Thyroid gland (tissue), 4 donors: ENCODE measurements at places on chromosomes 16 and 17.

DNA sequence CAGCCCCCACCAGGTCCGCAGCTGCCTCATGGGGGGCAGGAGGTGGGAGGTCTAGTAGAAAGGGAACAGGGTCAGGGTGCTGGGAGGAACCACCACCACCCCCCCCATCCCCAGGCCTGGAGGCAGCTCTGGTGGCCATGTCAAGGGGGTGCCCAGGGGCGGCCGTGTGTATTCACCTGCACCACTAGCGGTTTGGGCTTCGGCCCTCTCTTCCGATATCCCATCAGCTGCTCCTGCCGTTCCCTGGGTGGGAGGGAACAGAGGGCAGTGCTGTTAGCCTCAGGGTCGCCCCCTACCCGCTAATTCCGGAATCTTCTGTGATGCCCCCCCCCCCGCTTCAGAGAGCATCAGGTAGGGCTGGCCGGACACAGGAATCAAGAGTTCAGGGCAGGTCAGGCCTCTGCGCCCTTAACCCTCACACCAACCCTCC, 3.8 kb downstream of the CBX4 start:
- no peak for DNase-seq

GRCh38 chr17:68674029-68674925, 73.1 kb upstream of the FAM20A start:
- no peak for DNase-seq

DNA sequence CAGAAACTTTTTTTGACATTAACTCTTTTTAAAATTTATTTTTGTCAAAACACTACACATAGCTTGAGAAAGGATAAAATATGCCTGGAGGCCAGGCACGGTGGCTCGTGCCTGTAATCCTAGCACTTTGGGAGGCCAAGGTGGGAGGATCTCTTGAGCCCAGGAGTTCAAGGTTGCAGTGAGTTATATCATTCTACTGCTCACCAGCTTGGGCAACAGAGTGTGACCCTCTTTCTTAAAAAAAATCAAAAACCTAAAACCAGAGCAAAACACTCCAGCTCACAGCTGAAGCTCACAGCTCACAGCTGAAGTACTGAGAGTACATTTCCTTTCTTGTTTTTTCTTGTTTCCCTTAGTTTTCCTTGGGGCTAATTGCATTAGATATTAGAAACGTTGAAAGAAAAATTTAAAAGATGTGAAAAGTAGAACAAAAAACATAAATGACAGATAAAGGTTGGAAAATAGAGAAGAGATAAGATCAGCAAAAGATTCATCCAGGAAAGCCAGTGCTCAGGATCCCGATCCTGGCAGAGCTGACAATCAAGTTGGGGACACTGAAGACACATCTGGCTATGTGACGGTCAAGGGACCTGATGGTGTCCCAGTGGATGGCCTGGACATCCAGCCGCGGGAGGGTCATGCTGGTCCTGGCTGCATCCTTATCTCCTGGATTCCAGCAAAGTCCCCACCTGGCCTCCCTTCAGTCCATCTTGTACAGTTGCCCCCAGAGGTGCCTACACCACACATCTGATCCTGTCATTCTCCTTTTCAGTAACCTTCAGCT, 9.8 kb downstream of the CHST6 start:
- no peak for DNase-seq

GRCh38 chr17:14856176-14856575, 408.9 kb downstream of the PMP22 start:
- no peak for DNase-seq

DNA sequence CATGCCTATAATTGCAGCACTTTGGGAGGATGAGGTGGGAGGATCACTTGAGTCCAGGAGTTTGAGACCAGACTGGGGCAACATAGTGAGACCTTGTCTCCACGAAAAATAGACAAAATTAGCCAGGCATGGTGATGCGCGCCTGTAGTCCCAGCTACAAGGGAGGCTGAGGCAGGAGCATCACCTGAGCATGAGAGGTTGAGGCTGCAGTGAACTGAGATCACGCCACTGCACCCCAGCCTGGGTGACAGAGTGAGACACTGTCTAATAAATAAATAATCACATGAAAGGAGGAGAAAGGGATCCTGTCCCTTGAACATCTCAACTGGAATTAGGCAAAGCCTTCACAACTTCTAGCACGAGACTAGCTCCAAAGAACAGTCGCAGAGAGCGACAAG, 53.2 kb downstream of the TEKT5 start:
- no peak for DNase-seq

DNA sequence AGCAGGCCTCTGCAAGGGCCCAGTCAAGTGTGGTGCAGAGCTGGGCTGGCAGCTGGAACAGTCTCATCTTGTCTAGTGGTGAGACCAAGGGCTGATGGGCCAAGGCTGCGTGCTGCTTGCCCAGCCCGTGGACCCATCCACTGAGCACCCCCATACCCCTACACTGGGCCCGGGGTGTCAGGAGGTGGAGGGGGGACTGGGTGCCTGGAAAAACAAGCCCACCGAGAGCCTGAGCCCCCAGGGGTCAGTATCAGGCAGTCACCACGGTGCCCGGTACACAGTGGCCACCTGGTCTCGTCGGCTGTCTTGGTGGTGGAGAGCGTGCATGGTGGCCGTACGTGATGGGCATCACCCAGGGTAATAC, 238.3 kb downstream of the SEC14L1 start:
- no peak for DNase-seq

DNA sequence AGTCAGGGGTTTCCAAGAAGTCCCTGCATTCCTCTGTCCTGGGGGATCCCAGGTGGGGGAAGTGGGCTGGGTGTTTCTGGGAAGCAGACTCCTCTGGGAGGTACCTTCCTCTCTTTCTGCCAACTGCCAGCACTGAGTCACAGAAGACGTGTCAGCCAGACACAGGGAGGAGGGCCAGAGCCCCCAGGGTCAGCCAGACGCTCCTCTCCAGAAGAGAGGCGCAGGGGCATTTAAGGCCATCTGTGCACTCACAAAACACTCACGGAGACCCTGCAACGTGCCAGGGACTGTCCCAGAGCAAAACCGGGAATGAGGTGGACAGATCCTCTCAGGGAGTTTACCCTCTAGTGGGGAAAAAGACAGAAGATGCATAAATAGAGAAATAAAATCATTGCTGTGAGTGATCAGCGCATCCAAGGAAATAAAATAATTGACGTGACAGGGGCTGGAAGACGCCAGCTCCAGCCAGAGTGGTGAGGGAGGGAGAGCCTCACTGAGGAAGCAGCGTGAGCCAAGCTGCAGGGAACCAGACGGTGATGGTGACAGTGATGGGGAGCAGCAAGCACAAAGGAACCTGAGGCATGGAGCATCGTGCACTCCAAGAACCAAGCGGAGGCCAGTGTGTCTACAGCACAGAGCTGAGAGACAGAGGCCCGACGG, 105.4 kb downstream of the ZNF423 start:
- DNase-seq: no peak

GRCh38 chr16:1134776-1135458, 18.0 kb upstream of the CACNA1H start:
- no peak for DNase-seq

- DNase-seq: no peak
Measured at GRCh38 chr17:10579270-10579669, 29.8 kb upstream of the MYH2 start.

DNA sequence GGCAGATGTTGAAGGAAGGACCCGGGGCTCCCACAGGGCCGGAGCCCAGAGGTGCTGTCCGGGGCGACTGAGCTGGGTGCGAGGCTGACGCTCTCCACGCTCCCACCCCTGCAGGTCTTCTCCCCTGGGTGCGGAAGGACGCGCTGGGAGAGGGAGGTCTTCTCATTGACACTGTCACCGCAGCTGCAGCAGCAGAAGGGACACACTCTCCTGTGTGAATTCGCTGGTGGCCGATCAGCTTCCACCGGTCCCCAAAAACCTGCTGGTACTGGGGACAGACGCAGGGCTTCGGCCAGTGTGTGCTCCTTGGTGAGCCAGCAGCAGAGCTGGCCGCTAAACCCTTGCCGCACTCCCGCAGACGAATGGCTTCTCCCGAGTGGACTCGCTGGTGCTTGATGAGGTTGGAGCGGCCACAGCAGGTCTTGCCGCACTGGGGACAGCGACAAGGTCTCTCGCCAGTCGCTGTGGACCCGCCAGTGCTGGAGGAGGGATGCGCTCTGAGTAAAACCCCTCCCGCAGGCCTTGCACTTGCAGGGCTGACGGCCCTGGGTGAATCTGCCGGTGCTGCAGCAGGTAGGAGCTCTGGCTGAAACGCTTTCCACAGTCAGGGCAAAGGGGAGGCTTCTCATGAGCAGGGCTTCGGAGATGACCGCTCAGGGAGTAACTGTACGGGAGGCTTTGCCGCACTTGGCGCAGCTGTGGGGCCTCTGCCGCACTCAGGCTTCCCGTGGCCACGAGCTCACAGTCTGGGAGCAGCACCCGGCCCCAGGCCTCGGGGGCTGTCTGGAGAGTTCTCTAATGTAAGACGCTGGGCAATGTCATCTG, 6.2 kb downstream of the ZNF843 start:
- DNase-seq: no peak

DNA sequence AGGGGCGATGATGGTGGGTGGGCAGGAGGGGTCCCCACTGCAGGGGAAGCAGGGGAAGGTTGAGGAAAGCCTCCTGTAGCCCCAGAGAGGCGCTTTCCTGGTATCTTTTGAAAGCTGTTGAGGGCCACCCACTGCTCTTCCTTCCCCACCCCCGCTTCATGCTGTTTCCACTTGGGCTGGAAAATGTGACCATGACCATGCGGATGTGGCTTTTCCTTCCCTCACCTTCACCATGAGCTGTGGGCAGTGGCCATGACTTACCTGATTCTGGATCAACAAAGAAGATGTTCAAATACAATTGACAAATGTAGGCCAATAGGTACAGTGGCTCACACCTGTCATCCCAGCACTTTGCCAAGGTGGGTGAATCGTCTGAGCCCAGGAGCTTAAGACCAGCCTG, 13.8 kb downstream of the MVP start:
- no peak for DNase-seq

- no peak for DNase-seq
Measured at GRCh38 chr17:16155536-16155935, 59.8 kb downstream of the NCOR1 start.

DNA sequence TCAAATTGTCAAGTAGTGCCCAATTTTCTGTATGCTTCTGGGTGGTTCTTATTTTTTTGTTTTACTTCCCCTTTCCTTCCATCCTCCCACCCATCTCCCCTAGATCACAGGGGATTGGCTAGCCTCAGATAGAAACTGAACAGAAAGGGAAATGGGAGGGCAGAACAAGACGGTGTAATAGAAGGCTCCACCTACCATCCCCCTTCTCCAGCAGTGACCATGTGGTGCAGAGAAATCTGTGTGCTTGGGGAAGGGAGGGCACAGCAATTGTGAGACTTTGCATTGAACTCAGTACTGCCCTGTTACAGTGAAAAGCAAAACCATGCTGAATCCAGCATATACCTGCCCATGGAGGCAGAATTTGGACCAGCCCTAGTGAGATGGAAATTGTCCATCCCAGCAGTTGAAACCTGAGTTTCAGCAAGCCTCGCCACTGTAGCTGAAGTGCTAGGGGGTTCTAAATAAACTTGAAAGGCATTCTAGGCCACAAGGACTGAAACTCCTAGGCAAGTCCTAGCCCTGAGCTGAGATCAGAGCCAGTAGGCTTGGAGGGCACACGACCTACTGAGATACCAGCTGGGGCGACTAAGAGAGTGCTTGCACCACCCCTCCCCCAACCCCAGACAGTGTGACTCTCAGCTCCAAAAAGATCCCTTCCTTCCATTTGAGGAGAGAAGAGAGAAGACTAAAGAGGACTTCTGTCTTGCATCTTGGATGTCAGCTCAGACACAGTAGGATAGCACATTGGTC, 5.2 kb downstream of the SLFN11 start:
- no peak for DNase-seq

DNA sequence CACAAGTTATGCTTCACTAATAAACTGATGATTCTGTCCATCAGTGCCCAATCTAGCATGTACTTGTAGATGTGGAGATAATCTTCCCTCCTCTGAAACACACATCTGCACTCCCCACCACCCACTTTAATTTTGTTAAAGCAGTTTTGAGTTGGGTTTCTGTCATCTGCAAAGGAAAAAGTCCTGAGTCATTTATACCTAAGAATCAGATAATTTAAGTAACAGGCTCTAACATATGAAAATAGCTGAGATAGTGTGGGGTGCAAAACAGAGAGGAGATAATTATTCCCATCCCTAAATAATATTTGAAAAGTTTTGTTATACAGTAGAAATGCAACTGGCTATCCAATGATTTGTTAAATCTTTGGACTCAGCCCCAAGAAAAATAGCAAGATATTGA, 67.7 kb upstream of the ALOX12 start:
- no peak for DNase-seq

DNA sequence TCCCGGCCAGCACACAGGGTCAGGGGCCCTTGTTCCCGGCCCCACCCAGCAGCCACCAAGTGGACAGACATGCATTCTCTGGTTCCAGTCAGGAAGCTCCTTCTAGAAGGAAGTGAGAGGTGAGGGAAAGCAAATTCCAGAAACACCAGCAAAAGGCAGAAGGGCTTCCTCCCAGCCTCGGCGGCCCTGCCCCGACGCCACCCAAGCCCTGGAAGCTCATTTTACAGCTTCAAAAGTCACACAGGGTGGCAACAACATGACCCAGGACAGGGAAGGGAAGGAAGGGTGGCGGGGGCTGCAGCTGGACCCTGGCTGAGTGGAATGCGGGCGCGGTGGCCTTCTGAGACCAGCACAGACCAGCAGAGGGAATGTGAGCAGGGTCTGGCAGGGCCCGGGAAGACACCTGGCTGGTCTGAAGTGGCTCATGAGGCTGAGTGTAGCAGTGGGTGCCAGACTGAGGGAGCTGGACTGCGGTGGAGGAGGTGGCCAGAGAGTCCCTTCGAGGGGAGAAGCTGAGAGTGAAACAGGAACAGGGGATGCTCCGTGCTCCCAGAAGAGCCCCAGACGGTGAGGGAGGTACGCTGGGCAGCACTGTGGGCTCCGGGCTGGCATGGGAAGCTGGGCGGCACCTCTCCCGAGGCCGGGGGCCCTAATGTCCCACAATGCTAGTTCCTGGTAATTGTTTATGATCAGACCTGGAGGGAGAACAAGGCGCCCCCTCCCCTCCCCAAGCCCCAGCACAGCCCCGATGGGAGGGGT, 1.9 kb upstream of the UNC13D start:
- DNase-seq: no peak

- DNase-seq: no peak
Measured at GRCh38 chr16:53511084-53511402, 8.0 kb upstream of the AKTIP start.

GRCh38 chr16:10780628-10781027, 37.0 kb downstream of the NUBP1 start:
- DNase-seq: no peak

DNA sequence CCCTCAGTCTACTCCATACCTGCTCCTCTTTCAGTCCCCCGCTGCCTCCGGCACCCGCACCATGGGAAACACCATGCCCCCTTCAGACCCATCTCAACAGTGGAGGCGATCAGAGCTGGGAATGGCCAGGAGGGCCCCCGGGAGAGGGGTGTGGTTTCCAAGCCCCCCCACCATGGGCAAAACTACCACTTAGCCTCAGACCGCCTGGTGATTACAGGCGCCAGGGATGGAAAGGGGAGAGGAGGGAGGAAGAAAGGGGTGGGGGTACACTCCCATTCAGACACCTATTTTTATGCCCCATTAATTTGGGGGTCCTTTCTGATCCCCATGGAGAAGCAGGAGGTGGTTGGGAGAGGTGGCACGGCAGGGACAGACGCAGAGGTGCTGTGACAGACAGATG, at the start of gene C17orf114:
C17orf114 (minus strand) TSS at position 101 of the 400 bp plus-strand sequence.
- DNase-seq: no peak
